ENCODE measurements at places on chromosomes 2 and 18.

DNA sequence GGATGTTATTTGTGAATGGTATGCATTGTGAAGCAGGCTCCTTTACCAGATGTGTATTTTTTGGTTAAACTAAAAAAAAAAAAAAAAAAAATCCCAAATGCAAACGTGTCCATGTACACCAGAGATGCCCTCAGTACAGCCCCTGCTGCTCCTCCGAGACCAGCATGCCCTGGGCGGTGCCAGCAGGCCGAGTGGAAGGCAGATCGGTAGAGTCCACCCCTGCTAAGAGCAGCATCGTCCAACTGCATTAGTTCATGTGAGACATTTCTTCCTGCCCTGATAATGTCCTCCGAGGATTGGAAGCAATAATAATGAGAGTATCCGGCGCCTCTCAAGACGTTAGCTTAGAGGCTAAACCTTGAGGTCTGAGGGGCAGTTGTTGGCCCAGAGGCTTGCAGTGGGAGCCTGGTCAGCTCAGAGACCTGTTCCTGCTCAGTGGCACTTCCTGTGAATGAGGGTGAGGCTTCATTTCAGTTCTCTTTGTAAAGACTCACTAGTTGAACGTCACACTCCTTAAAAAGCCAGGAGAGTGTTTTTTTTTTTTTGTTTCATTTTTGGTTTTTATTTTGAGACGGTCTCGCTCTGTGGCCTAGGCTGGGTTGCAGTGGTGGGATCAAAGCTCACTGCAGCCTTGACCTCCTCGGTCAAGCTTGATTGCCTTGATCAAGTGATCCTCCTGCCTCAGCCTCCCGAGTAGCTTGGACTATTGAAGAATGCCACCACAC, 5.6 kb downstream of the SLC66A3 start:
- no peak for DNase-seq

DNA sequence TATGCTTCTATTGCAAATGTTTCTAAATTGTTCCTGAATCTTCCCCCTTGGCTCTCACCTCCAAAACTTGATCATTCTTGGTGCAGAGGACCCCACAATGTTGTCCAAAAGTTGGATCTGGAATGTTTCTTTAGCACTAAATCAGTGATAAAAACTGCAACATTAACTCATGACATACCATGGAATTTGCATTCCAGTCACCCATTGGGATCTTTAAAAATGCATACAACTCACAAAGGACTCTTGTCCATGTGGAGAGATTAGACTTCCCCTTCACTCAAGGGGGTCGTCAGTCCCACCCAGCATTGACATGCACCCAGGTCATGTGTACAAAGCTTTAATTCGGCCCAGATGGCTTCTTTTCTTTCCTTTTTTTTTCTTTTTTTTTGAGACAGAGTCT, 169.3 kb downstream of the SETBP1 start:
- DNase-seq = no peak

GRCh38 chr2:217279556-217279955, 419.7 kb upstream of the TNP1 start:
- DNase-seq = no peak

DNA sequence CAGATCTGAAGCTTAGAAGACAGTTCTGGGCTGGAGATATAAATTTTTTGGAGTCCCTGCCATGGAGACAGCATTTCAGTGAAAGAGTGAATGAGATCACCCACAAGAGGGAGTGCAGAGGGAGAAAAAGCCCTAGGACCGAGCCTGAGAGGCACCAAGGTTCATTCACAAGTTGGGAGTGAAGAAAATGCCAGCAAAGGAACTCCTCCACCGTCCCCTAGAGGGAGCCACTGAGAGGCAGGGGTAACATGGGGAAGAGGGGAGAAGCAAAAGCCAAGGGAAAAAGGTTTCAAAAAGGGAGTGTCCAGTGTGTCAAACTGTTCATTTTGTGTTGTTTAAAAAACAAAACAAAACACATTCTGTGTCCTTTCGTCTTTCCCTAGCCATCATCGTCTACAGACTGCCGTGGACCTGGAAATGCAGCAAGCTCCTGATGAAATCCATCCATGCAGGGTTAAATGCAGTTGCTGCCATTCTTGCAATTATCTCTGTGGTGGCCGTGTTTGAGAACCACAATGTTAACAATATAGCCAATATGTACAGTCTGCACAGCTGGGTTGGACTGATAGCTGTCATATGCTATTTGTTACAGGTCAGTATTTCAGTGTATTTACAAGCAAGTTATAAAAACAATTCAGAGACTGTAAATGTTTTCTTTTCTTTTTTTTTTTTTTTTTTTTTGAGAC, 19.1 kb downstream of the CYBRD1 start:
- DNase-seq = no peak
